ENCODE measurements at places on chromosomes 16 and 17.

DNA sequence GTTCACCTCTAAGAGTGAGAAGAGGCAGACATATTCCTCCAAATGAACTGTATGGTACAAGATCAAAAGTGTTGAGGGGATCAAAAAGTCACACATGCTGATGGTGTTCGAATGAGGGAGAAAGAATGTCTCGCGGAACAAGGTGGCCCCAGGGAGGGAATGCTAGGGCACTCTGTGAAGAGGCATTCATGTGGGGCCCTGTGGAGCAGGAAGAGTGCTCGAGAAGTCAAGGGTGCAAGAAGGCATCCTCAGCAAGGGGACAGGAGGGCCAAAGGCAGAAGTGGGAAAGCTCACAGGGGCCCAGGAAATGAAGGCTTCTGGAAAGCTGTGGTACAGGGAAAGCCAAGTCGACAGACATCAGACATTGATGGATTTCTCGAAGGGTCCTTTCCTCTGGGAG lies 6.1 kb upstream of the MYH3 start:
- no peak for DNase-seq

GRCh38 chr17:76385892-76386786 lies 1.7 kb downstream of the SPHK1 start:
- DNase-seq, result peak; percentile 87

GRCh38 chr17:72392056-72393010 lies 271.5 kb downstream of the SOX9 start:
- peak; percentile 71 for DNase-seq

DNA sequence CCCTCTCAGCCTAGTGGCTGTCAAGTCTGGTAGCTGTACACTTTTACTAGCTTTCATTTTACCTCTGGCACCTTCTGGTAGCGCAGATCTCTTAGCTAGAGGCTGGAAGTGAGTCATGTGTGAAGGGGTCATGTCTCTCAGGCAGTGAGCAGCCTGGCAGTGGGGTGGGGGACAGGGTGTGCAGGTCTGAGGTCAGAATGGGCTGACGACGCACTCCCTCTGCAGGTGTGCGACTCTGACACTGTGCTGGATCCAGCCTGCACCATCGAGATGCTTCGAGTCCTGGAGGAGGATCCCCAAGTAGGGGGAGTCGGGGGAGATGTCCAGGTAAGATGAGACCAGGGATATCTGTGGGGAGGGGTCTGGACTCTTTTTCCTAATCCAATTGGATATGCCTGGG lies 7.8 kb downstream of the HAS3 start:
- no peak for DNase-seq

- DNase-seq, result no peak
Observed at GRCh38 chr17:69451416-69452394, 37.2 kb downstream of the MAP2K6 start.

GRCh38 chr17:19305761-19306159 lies 56.8 kb downstream of the B9D1 start:
- no peak for DNase-seq

GRCh38 chr16:60979119-60979518 lies 1057.1 kb downstream of the CDH8 start:
- no peak for DNase-seq

GRCh38 chr16:58685084-58685449 lies 497 bp upstream of the SLC38A7 start:
- no peak for DNase-seq

All from fibroblast of the aortic adventitia (primary cell).